ENCODE measurements at places on chromosomes 12 and 14. TPM values are rescaled to one million over a fixed set of nuclear protein-coding genes. Genes with fewer than 3 reads are reported as not detected.

The IRAK3 gene
- 0.82 TPM for total RNA-seq

The CIDEB gene
- 14.0 TPM for total RNA-seq

The OTX2 gene
- not detected for total RNA-seq

The KRT79 gene
- 0.16 TPM for total RNA-seq

The CYP46A1 gene
- total RNA-seq, result 0.05 TPM

The ZFHX2 gene
- total RNA-seq, result 1.3 TPM

The IFNG-AS1 gene
- not detected for total RNA-seq

The TMEM119 gene
- total RNA-seq, result 0.21 TPM

The AKAP5 gene
- total RNA-seq, result 0.43 TPM

The C12orf50 gene
- total RNA-seq, result 0.11 TPM

The GLI1 gene
- total RNA-seq, result 0.73 TPM
